CD4-positive, alpha-beta T cell treated with Interleukin-12 subunit alpha and Interleukin-12 subunit beta, for 1 hour (primary cell): ENCODE measurements at places on chromosomes 5 and 9.
A peak's percentile ranks its signal among the peaks of the same experiment; 100 is the strongest.

DNA sequence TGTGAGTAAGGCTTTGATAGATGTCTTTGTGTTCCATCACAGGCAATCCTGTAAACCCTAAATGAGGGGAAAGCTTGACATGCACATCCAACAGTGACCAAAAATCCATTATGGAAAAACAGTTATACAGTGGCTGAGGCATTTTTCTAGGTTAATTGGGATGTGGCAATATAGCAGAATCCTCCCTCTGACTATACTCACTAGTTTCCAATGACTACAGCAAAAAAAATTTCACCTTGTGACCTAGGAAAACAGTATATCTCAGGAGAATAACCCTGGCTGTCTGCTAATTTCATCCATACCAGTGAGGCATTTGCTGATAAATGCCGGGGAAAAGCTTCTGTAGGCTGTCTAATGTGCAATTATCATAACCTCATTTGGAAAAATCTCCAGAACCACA lies 49.9 kb upstream of the SNCAIP start:
- no peak for DNase-seq

DNA sequence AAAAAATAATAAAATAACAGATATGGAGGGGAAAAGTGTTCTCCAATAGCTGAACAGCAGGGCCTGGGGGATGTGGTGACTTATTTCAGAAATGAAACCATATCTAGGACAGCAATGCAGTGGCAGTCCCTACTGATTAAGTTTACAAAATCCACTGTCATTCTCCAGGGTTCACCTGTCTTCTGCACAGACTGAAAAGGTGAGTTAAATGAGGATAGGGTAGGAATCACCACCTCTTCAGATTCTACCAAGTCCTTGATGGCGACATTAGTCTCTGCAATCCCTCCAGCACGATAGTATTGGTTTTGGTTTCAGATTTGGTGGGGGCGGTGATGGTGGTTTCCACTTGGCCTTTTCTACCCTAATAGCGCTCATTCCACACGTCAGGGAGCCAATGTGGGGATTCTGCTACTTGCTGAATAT lies 32.3 kb upstream of the NPM1 start:
- peak; percentile 26 for DNase-seq

DNA sequence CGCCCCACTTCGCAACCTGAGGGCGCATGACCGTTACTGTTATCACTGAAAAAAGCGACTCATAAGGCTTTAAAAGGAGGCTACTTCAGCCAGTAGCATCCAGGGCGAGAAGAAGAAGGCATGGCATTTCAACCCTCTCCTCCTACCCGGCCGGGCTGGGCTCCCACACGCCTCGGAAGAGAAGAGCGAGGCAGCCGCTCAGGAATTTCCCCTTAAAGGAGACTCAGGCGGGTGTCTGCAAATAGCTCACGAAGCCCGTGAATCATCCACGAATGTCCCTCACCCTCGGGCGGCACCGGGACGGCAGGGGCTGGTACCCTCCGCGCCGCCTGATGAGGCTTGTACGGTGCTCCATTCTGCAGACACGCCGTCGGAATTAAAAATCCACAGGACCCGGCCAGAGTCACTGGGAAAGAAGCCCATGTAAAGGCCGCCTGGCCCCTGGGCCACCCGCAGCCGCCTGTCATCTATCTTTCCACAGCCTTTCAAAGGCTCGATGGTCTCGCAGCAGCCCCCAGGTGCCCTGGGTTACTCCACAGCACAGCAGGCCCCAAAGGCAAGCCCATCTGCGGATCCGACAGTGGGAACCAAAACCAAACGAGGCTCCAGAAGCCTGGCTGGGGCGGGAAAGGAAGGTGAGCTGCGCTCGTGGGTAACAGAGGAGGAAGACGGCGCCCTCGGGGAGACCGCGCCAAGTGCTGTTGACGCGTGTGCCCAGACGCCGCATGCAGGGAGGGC lies 11.8 kb downstream of the SLC12A7 start:
- no peak for DNase-seq

- no peak for DNase-seq
Measured at GRCh38 chr9:134283692-134284265, 42.5 kb upstream of the RXRA start.

DNA sequence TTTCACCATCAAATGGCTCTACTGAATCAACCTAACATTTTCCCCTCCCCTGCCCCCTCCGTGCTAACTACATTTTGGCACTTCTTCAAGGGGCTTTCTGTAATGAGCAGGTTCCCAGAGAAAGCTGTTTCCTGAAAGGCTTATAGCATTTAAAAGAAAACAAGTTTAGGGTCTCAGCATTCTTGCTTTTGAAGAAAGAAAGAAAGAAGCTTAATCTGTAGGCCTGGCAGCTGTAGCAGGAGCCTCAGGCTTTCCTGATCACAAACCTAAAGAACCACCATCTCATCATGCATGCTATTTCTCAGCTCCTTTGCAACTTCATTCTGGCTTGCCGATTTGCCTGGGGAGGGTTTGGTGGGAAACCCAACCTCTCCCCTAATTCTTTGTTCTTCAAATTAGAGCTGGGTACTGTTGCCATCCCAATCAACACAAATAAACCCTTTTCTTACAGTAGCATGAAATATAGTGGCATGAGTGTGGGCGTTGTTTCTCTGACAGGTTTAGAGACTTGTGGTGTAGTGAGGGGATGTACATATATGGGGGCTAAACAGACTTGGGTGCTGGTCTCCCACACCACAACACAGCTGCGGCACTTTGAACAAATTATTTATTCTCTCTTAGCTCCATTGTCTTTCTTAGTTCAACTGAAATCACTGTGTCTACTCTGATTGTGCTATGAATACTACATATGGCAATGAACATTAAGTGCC lies 160.5 kb upstream of the TNC start:
- DNase-seq, result no peak

GRCh38 chr9:103627731-103628130 lies 466.4 kb upstream of the SMC2 start:
- no peak for DNase-seq

- no peak for DNase-seq
Measured at GRCh38 chr5:160800375-160801275, 51.4 kb downstream of the ATP10B start.
